Hematopoietic multipotent progenitor cell treated with erythropoietin and hydrocortisone succinate and interleukin-3 and kit ligand, for 15 days (in vitro differentiated cells): ENCODE measurements at places on chromosomes 1 and 21.

DNA sequence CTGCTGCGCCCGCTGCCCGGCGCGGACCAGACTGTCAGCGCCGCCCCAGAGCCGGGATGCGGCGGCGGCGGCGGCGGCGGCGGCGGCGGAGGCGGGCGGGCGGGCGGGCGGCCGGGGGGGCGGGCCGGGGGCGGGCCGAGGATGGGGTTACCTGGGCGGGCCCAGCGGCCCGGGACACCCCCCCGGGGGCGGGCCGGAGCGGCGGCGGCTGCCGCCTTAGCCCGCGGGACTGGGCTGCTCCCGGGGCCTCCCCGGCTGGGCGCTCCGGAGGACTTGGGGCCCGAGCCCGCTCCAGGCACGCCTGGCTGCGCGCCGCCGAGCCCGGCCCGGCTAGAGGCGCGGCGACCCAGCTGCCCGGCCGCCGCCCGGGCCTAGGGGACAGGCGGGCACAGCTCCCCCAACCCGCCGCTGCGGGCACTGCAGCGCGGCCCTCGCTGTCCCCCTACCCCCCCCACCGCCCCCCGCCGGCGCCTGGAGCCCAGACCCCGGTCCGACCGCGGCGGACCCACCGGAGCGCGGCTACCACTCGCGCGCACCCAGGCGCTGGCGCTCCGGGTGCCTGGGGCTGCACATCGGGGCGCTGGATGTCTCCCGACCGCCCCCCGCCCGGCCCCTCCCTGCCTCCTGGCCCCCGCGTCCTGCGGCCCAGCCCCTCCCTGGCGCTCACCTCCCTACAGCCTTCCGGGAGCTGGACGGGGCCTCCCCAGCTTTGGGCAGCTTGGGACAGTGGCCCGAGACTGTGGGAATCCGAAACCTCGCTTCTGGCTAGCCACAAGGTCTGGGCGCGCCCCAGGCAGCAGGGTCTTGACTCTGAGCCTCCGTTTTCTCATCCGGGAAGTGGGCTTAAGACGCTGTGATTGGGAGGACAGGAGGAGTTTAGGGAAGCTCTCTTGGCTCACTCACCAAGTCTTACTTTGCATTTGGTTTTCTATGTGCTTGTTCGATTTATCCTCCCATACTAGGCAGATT lies at the start of gene WNT4:
Gene WNT4 (minus strand): TSS at position 33 of the 969 bp plus-strand sequence. CDS start 175 bp downstream, outside the sequence.
- no peak for DNase-seq

- DNase-seq, result no peak
These were observed 15.9 kb downstream of the RABIF start for GRCh38 chr1:202873026-202873425.

GRCh38 chr21:16592381-16592780 lies 862.6 kb downstream of the USP25 start:
- DNase-seq, result no peak

DNA sequence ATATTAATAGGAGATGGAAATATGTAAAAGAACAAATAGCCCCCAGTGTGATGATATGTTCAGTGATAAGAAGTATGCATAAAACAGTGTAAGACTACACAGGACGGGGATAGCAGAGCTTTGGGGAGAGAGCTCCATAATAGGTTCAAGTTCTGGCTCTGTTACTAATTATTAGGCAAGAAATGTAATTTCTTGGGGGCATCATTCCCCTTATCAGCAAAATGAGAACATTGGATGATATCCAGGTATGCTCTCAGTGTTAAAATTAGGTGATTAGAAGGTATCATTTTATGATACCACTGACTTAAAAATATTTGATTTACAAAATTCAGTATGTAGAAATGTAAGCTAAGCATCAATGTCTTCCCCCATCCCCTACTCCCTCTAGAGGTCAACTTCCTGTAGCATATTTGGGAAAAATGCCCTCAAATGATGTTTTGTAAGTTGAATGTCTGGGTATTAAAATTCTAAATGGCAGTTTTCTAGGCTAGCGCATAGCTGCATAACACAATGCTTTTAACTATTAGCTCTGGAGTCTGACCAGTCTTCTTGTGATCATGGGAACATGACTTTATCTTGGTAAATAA lies 585.7 kb upstream of the CAMK1G start:
- DNase-seq, result no peak

DNA sequence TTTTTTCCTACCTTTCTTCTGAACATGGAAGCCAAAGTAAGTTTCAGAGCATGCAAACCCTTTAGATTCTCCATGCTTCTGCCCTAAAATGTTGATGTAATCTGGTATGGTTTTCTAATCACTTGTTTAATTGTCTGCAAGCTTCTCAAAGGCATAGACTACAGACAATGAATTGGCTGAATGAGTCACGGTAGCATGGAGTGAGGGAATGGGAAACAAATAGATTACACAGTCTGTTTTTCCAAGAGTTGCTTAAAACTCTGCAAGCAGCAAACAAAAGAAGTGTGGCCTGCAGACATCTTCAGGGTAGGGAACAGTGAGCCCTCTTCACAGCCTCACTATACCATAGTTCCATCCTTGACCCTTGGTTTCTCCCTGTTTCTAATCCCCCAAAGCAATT lies 326.0 kb downstream of the BARHL2 start:
- no peak for DNase-seq

GRCh38 chr1:54135436-54136120 lies 17.2 kb downstream of the CDCP2 start:
- DNase-seq, result no peak

GRCh38 chr1:95578462-95578861 lies 344.5 kb downstream of the RWDD3 start:
- DNase-seq, result no peak

DNA sequence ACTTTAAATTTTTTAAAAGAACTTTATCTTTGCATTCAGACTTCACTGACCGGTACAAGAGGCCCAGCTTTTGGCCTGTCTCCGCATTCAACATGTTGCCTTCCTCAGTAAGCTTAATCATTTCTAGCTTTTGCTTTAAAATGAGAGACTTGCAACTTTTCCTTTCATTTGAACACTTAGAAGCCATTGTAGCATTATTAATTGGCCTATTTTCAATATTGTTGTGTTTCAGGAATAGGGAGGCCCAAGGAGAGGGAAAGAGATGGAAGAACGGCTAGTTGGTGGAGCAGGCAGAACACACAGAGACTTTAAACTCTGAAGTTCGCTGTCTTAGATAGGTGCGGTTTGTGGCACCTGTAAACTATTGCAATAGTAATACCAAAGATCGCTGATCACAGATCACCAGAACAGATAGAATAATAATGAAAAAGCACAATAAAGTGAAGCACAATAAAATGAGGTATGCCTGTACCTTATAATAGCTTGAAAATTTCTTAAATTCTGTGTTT lies 31.4 kb downstream of the RABGAP1L start:
- no peak for DNase-seq

DNA sequence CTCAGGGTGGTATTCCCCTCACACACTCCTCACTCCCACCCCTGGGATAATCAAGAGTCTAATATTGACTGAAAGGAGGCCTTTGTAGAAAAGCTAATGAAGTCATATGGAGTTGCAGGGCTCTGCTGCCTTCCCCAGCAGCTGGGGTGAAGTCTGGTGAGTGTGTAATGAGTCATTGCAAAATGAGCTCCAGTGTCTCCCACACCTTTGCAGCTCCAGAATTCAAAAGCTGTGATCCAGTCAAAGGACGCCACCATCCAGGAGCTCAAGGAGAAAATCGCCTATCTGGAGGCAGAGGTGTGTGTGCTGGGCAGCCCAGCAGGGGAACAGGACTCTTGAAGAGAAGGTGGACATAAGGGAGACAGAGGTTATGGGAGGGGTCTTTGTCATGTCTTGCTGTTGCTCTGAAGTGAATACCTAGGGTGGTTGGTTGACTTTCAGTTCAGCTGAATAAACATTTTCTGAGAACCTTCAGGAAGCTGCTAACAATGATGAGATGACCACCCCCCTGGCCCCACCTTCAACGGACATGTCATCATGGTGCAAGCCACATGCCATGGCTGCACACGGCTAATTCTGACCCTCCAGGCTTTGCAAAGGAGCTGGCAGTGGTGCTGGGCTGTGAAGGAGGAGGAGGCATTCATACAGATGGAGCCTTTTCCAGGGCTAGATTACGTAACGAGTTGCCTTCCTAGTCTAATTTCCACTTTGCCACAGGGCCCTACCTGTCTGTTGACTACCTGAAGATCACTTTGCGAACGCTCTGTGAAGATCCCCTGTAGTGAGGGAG lies 32.2 kb upstream of the SNX27 start:
- DNase-seq, result no peak

GRCh38 chr1:164983023-164983650 lies 373.4 kb downstream of the LMX1A start:
- DNase-seq, result no peak

GRCh38 chr1:210076620-210077019 lies 138.6 kb downstream of the SYT14 start:
- no peak for DNase-seq

GRCh38 chr1:23116921-23117699 lies 51.5 kb downstream of the LUZP1 start:
- no peak for DNase-seq

GRCh38 chr1:20486457-20487235 lies 636 bp upstream of the CAMK2N1 start:
- DNase-seq, result no peak

DNA sequence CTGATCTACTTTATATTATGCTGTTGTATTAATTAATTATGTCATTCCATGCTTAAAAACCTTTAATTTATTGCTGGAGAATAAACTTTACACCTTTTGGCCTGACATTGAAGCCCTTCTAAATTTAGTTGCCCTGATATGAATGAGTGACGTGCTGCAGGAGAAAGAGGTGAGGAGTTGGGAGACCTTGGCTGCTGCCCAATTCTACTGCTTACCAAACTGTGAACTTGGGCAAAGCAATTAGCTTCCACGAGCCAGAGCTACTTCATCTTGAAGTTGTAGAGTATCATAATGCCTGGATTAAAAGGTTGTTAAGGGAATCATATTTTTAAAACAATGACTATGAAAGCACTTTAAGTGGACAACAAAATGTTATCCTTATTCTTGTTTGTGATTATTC lies 126.8 kb upstream of the DEPDC1 start:
- no peak for DNase-seq

DNA sequence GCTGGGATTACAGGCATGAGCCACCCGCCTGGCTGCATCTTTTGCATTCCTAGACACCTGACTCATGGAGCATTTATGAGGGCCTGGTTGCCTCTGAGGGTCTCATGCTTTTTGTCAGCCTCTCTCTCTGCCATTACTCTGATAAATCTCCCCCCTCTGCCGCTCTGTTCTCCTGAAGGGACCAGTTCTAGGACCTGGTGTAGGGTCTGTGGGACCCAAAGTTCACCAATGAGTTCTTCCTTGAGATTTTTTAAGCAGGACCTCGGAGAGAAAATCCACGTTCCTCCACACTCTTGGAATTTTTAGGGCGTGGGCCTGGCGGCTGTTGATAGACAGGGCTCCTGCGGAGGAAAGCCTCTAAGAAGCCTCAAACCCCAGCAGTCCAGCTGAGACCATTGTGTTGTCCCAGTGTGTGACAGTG lies 91.9 kb upstream of the ERRFI1 start:
- no peak for DNase-seq

DNA sequence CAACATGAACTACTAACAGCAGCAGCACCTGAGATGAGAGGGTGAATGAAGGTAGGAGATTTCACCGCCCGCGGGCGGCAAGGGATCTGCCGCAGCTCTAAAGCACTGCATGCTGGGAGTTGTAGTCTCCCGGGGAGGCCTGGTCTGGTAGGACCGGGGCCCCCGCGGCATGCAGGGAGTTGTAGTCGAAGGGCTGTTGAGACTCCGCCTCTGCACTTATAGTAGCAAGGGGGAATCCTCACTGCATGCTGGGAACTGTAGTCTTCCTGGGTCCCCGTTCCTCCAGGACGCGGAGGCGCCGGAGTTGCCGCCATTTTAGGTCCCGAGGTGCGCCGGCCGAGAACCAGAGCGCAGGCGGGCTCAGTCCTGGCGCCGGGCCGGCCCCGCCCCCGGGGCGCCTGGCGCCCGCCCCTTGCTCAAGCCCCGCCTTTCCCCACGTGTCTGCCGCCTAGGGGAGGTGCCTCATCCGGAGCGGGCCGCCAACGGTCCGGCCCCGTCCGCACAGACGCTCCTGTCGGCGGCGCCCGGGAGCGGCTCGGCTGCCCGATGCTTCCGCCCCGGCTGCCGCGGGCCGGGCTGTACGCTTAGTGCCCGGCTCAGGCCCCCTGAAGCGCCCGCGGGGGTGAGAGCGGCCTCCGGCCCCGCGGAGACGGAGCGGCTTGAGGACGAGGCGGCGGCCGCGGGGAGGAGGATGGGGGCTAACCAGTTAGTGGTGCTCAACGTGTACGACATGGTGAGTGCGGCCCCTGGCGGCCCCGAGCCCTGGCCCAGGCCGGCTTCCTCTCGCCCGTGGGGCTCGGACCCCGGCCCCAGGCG lies at the start of gene DESI2:
Gene DESI2 (plus strand): TSS at position 504 of the 816 bp plus-strand sequence. CDS start 188 bp downstream, at position 692.
- DNase-seq, result peak; percentile 98

- no peak for DNase-seq
These were observed 27.2 kb upstream of the ATP1A1 start for GRCh38 chr1:116345843-116346242.

GRCh38 chr1:167795810-167796740 lies 74.3 kb downstream of the MPZL1 start:
- no peak for DNase-seq

DNA sequence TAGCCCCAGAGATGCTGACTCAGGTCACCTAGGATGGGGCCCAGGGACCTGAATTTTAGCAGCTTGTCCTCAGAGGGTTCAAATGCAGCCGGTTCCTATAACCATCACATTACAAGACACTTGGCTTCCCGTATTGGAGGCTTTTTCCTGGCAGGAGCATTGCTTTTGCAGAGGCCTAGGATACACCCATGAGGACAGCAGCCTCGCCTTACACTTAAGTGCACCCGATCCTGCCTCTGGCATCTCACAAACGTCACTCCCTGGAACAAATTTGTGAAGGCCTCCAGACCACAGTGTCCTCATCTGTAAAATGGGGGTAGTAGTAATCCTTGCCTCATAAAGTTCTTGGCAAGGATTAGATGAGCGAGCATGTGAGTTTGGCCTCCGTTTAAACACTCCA lies 130.0 kb downstream of the KAZN start:
- DNase-seq, result no peak

- DNase-seq, result no peak
These were observed 16.0 kb upstream of the SCCPDH start for GRCh38 chr1:246708166-246708565.

DNA sequence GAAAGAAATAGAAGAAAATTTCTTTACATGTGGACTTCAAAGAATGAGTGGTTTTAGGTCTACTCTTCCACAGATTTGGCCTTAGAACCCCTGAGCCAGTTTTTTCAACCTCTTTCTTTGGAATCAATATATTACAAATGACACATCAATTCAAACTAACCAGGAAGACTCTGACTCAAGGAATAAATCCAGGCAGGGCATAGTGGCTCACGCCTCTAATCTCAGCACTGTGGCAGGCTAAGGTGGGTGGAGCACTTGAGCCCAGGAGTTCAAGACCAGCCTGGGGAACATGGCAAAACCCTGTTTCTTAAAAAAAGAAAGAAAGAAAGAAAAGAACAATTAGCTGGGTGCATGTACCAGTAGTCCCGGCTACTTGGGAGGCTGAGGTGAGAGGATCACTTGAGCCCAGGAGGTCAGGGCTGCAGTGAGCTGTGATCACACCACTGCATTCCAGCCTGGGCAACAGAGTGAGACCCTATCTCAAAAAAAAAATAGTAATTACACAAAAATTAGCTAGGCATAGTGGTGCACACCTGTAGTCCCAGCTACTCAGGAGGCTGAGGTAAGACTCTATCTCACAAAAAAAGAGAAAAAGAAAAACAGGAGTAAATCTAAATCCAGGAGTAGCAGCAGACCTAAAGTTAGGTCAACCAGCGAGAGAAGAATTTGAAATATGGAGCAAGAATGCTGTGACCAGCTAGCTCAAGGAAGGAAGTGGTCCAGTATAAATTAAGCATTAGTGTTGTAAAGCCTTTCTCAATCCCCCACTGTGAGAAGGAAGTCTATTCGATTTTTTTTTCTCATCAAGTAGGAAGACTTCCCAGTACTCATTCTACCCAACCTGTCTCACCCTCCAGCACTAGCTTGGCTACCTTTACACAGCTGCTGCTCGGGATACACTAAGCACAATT lies 1.9 kb downstream of the SORT1 start:
- DNase-seq, result no peak
